Activated T-helper 1 cell treated with Interleukin-2 at 50 U/mL for 16 hours (primary cell): ENCODE measurements at places on chromosomes 5 and 9.

- DNase-seq: no peak
Observed at GRCh38 chr9:3840961-3841360, 315.2 kb upstream of the RFX3 start.

DNA sequence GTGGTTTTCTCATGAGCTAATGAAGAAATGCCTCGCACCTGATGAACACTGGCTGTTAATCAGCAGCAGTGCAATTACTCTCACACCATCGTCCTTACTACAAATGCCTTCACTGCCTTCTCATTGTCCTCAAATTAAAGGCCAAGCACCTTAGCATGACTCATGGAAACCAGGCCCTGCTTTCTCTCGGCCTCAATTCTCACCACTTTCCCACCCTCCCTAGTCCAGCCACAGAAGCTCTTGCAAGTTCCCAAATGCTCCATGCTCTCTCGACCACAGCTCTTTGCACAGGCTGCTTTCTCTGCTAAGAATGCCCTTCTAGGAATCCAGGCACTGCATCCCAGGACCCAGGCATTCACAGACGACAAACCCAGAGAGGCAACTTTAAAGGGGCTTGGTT lies 94.6 kb upstream of the KLF4 start:
- no peak for DNase-seq

GRCh38 chr5:76956033-76956432 lies 3.2 kb downstream of the CRHBP start:
- DNase-seq: no peak

DNA sequence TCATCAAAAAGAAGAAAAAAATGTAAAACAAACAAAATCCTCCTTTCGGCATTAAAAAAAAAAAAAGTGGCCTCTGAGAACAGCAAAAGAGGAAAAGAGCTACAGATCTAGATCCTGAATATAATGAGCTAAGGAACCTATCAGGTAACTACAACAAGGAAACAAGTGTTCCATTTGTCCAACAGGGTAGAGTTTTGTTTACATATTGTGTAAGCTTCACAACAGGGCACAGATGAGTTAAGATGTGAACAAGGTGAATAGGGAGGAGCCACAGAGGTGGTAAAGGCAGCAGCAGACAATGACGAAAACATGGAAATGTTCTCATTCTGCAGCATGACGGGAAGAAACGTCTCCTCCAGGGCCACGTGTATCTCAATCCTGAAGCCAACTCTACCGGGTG lies 14.4 kb downstream of the ELP1 start:
- DNase-seq: no peak

GRCh38 chr5:34657988-34658387 lies 1.9 kb downstream of the RAI14 start:
- DNase-seq: no peak

DNA sequence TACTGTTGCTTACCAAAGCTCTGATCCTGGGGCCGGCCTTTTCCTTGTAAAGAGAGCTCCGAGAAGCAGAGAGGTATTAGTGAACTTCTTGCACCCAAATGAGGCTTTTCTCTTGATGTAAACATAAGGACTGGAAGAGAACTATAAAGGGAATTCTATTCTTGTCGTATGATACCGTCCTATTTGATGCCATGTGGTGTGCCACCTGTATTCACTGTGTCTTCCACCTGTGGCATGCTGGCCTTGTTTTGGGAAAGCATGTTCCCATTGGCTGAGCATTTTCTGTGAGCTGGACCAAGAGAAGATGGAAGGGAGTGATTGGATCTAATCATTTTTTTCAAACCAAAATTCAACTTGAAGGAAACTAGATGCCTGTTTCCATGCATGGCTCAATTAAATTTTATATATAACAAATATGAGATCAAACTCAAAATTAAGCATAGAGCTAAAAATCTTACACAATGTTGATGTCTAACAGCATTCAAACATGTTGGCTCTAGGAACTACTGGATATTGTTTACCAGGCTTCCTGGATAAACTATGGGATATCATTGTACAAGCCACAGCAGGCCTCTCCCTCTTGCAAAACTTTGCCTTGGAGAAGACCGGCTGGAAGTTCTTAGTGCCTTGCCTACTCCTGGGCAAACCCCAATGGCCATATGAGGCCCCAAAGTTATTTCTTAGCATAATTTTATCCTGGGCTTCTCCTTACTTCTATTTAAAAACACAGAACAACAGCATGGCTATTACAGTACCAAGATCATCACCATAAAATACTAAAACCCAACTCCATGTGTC lies 115.3 kb downstream of the TSSK1B start:
- no peak for DNase-seq

DNA sequence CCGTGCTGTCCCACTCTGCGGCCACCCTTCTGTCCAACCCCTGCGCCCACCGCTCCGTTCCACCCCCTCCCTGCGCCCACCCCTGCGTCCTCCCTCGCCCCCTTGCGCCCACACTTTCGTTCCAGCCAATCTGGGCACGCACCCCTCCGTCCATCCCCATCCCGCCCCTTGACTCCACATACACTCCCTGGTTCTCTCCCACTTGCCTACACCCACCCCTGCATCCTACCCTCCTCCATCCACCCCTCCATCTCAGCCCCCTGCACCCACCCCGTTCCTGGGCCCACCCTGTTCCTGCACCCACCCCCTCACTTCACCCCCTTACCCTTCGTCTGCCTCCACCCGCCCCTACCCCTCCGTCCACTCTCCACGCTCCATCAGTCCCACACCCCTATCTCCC lies 7.0 kb downstream of the ADAMTS13 start:
- no peak for DNase-seq

DNA sequence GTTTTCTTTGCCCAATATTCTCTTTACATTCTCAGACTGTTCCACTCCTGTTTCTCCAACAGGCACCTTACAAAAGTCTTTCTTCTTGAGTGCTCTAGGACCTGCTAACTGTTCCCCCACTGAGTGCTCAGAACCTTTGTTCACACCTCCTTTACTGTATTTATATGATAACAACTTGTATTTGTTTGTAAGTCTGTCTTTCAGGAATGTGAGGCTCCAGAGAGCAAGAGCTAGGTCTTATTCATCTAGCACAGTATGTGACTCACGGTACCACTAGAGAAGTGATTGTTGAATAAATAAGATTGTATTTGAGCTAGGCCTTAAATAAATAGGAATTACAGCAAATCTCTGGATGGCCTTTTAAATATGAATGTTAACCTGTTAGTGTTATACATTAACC lies 42.5 kb upstream of the MYOT start:
- no peak for DNase-seq

- no peak for DNase-seq
Observed at GRCh38 chr5:107794741-107795140, 124.0 kb upstream of the EFNA5 start.

GRCh38 chr9:118269623-118270022 lies 565.4 kb downstream of the TLR4 start:
- no peak for DNase-seq

- no peak for DNase-seq
Observed at GRCh38 chr5:61263072-61263471, 69.0 kb upstream of the ZSWIM6 start.

GRCh38 chr9:131178926-131179325 lies 53.5 kb downstream of the NUP214 start:
- no peak for DNase-seq

DNA sequence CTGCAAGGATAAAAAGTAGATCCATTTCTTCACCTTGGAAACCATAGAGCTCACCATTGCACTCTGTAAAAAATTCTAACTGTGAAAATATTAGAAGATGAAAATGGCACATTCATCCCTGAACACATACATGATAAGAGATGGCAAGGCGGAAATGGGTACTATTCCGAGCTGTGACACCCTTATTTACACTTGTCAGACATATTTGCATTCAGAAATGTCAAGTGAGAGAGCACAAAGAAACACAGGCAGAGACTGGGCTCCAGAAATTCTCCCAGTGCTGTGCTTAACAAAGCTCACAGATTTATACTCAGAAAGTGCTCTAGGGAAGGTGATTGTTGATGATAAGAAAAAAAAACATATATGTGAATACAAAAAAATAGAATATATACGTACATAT lies 170.3 kb upstream of the PUM3 start:
- no peak for DNase-seq

- DNase-seq: no peak
Observed at GRCh38 chr9:68912561-68912960, 101.4 kb downstream of the PRKACG start.

- DNase-seq: no peak
Observed at GRCh38 chr5:56244627-56245026, 11.5 kb upstream of the ANKRD55 start.

DNA sequence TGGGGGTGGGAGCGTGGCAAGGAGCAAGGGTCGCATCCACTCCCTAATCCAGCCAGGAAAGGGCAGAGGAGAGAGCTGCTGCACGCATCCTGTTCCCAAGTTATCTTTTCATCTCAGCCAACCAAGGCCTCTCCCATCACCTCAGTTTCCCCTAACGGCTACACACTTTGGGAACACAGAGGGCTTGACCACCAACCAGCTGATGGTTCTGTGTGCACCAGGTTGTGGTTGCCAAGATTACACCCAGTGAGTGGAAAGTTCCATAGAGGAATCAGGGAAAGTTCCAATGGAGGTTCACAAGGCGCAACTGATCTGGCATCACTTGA lies 53.9 kb downstream of the ADAM19 start:
- no peak for DNase-seq

- no peak for DNase-seq
Observed at GRCh38 chr5:119022017-119022745, 33.8 kb upstream of the DTWD2 start.
